ENCODE measurements at places on chromosomes 16 and 17.
A peak's percentile ranks its signal among the peaks of the same experiment; 100 is the strongest.

GRCh38 chr17:75514299-75514918, 928 bp downstream of the CASKIN2 start:
- DNase-seq = no peak
- peaks cover 30% of the 10 kb centered on the region for H3K4me1 ChIP-seq
- peaks cover 5% of the 10 kb centered on the region for H3K27me3 ChIP-seq

- no peaks in the 10 kb centered on the region for H3K36me3 ChIP-seq
- H3K27me3 ChIP-seq = no peaks in the 10 kb centered on the region
- no peak overlapping the region for H3K4me3 ChIP-seq
These were observed 31.0 kb downstream of the NGFR start for GRCh38 chr17:49525831-49526741.

DNA sequence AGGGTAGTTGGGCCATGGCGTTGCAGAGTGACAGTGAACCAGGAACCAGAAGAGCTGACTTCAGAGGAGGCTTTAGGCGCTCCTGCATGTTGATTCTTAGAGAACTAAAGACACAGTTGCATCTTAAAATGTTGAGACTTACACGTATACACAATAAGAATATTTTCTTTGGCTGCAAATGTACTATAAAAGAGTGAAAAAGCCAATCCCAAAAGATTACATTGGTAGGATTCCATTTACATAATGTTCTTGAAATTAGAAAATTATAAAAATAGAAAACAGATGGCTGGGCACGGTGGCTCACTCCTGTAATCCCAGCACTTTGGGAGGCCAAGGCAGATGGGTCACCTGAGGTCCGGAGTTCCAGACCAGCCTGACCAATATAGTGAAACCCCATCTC, 738.8 kb downstream of the WWOX start:
- no peaks in the 10 kb centered on the region for H3K4me1 ChIP-seq
- no peak overlapping the region for H3K27ac ChIP-seq
- H3K4me3 ChIP-seq = no peak overlapping the region
- no peak for DNase-seq
- H3K36me3 ChIP-seq = no peaks in the 10 kb centered on the region

GRCh38 chr16:50301626-50302471, 35.5 kb downstream of the ADCY7 start:
- H3K27me3 ChIP-seq = no peaks in the 10 kb centered on the region
- DNase-seq = no peak
- H3K4me3 ChIP-seq = no peak overlapping the region
- H3K36me3 ChIP-seq = peaks cover 95% of the 10 kb centered on the region
- H3K4me1 ChIP-seq = no peaks in the 10 kb centered on the region

GRCh38 chr17:44872131-44872768, 24.6 kb downstream of the HIGD1B start:
- no peaks in the 10 kb centered on the region for H3K4me1 ChIP-seq
- no peak overlapping the region for H3K27ac ChIP-seq
- no peak overlapping the region for H3K4me3 ChIP-seq
- no peak for DNase-seq

DNA sequence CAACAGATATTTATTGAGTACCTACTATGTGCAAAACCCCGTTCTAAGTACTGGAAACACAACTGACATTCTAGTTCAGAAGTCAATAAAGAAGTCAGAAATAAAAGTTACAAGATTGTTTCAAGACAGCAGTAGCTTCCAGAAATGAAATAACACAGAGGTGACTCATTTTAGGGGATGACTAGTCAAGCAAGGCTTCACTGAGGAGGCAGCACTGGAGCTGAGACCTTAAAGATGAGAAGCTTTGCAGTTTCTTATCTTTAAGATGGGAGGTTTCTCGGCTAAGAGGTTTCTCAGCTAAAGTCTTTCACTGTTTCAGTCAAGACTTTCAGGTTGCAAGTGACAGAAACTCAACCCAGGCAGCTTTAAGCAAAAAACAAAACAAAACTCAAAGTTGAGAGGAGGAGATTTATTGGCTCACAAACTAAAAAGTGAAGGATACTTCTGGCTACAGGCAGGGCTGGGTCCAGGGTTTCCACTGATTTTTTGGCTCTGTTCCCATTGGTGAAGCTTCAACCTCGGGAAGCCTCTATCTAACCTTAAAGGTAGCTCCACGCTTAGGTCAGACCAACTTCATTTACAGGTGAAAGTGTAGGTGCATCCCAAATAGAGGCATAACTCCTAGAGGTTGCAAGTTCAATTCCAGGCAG, 7.4 kb upstream of the MMP2 start:
- H3K27me3 ChIP-seq = no peaks in the 10 kb centered on the region
- H3K36me3 ChIP-seq = no peaks in the 10 kb centered on the region
- no peak for DNase-seq
- H3K4me3 ChIP-seq = no peak overlapping the region
- H3K4me1 ChIP-seq = no peaks in the 10 kb centered on the region
- H3K27ac ChIP-seq = no peak overlapping the region

- H3K27ac ChIP-seq = no peak overlapping the region
- no peak overlapping the region for H3K4me3 ChIP-seq
- no peaks in the 10 kb centered on the region for H3K36me3 ChIP-seq
- H3K27me3 ChIP-seq = no peaks in the 10 kb centered on the region
These were observed 43.6 kb upstream of the CACNG4 start for GRCh38 chr17:66920950-66921349.

DNA sequence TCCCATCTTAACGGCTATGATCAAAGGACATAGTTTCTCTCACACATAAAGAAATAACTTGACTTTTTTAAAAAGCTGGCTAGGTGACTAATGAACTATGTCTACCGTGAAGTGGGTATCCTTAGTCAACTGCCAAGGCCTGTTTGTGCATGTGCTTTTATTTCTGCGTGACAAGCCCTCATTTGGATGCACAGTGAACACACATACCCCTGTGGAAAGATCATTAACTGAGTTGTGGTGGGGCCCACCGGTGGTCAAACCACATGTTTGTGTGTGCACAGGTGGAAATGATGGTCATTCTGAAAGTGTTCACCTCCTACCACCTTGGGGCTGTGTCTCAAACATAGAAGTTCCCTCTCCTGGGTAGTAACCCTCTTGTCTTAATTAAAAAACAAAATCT, 256.1 kb upstream of the SALL1 start:
- DNase-seq = no peak
- H3K4me3 ChIP-seq = no peak overlapping the region
- H3K4me1 ChIP-seq = no peaks in the 10 kb centered on the region
- no peak overlapping the region for H3K27ac ChIP-seq
- H3K36me3 ChIP-seq = no peaks in the 10 kb centered on the region

DNA sequence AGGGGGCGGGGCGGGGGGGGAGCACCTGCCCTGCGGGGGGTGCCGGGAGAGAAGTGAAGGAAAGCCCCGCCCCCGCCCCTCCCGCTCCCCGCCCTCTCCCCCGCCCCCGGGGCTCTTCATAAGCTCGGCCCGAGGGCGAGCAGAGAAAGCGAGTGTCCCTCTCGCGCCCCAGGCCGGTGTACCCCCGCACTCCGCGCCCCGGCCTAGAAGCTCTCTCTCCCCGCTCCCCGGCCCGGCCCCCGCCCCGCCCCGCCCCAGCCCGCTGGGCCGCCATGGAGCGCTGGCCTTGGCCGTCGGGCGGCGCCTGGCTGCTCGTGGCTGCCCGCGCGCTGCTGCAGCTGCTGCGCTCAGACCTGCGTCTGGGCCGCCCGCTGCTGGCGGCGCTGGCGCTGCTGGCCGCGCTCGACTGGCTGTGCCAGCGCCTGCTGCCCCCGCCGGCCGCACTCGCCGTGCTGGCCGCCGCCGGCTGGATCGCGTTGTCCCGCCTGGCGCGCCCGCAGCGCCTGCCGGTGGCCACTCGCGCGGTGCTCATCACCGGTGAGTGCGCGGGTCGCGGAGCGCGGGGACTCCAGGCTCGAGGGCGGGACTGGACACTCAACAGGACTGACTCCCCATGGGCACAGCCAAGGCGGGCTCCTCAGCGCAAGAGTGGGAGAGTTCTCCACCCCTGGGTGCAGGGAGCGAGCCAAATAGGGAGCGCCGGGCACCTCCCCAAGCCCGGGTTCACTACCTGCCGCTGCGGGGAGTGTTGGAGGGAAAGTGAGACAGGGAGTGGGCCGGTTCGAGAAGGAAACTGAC, at the start of gene HSD11B2:
TSS of gene HSD11B2 (plus strand) at position 145 of the 798 bp plus-strand sequence. CDS start at position 273, 128 bp downstream.
- H3K27ac ChIP-seq = no peak within 1 kb of the TSS
- H3K4me3 ChIP-seq = peak within 1 kb of the TSS; percentile 47
- no peaks in the 10 kb centered on the region for H3K36me3 ChIP-seq
- peaks cover 23% of the 10 kb centered on the region for H3K27me3 ChIP-seq
- DNase-seq = no peak

GRCh38 chr16:51523400-51523799, 372.3 kb upstream of the SALL1 start:
- H3K27me3 ChIP-seq = no peaks in the 10 kb centered on the region
- H3K27ac ChIP-seq = no peak overlapping the region
- DNase-seq = no peak

GRCh38 chr17:11598274-11599221, at the start of gene DNAH9:
TSS of gene DNAH9 (plus strand) at chr17:11598470. CDS start at chr17:11598499, 29 bp downstream.
- no peaks in the 10 kb centered on the region for H3K36me3 ChIP-seq
- H3K4me3 ChIP-seq = no peak within 1 kb of the TSS
- no peak within 1 kb of the TSS for H3K27ac ChIP-seq

- no peaks in the 10 kb centered on the region for H3K4me1 ChIP-seq
- H3K27me3 ChIP-seq = no peaks in the 10 kb centered on the region
- H3K36me3 ChIP-seq = no peaks in the 10 kb centered on the region
- no peak for DNase-seq
- H3K27ac ChIP-seq = no peak overlapping the region
These were observed 568.2 kb upstream of the EEF2KMT start for GRCh38 chr16:5665834-5666233.

DNA sequence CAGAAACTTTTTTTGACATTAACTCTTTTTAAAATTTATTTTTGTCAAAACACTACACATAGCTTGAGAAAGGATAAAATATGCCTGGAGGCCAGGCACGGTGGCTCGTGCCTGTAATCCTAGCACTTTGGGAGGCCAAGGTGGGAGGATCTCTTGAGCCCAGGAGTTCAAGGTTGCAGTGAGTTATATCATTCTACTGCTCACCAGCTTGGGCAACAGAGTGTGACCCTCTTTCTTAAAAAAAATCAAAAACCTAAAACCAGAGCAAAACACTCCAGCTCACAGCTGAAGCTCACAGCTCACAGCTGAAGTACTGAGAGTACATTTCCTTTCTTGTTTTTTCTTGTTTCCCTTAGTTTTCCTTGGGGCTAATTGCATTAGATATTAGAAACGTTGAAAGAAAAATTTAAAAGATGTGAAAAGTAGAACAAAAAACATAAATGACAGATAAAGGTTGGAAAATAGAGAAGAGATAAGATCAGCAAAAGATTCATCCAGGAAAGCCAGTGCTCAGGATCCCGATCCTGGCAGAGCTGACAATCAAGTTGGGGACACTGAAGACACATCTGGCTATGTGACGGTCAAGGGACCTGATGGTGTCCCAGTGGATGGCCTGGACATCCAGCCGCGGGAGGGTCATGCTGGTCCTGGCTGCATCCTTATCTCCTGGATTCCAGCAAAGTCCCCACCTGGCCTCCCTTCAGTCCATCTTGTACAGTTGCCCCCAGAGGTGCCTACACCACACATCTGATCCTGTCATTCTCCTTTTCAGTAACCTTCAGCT, 9.8 kb downstream of the CHST6 start:
- H3K4me3 ChIP-seq = no peak overlapping the region
- no peak overlapping the region for H3K27ac ChIP-seq
- H3K36me3 ChIP-seq = no peaks in the 10 kb centered on the region
- no peaks in the 10 kb centered on the region for H3K4me1 ChIP-seq
- DNase-seq = no peak

GRCh38 chr16:11370084-11370931, 25.0 kb downstream of the RMI2 start:
- no peaks in the 10 kb centered on the region for H3K4me1 ChIP-seq
- no peak overlapping the region for H3K27ac ChIP-seq
- H3K4me3 ChIP-seq = no peak overlapping the region
- no peaks in the 10 kb centered on the region for H3K36me3 ChIP-seq
- DNase-seq = no peak
- no peaks in the 10 kb centered on the region for H3K27me3 ChIP-seq

DNA sequence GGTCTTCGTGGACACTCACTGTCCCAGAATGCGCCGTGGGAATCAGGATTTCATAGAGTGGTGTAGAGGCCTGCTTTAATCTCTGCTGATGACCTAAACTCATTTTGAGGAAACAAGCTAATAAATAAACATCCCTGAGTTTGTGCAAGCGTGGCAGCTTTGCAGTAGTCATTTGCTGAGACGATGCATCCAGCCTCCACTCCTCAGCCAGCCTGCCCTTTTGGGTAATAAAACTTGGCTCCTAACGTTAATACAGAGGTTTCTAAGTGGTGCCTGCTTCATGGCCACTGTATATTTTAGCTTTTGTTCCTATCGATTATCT, 1.3 kb downstream of the DGKE start:
- peaks cover 23% of the 10 kb centered on the region for H3K4me1 ChIP-seq
- DNase-seq = no peak
- H3K36me3 ChIP-seq = no peaks in the 10 kb centered on the region

DNA sequence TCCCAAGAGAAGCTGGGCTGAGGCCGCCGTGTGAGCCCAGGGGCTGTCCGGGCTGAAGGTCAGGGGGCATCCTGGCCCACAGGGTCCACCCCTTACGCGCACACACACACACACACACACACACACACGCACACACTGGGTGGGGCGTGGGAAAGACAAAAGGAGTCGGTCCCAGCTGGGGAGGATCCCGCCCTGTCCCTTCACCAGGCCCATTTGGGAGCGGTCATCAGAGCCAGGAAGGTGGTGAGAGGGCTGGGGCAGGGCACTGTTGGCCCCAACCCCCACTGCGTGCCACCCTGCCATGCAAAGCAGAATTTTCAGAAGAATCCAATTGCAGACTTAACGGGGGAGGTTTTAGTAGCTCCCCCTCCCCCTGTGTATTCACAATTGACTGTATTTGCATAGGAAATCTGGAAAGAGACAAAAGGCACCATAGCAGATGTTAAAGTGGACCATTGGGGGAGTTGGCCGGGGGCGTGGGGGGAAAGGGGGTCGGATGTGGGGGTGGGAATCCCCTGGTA, 11.3 kb upstream of the CD300A start:
- H3K4me3 ChIP-seq = no peak overlapping the region
- DNase-seq = no peak
- H3K36me3 ChIP-seq = no peaks in the 10 kb centered on the region
- H3K27ac ChIP-seq = no peak overlapping the region
- peaks cover 32% of the 10 kb centered on the region for H3K4me1 ChIP-seq

DNA sequence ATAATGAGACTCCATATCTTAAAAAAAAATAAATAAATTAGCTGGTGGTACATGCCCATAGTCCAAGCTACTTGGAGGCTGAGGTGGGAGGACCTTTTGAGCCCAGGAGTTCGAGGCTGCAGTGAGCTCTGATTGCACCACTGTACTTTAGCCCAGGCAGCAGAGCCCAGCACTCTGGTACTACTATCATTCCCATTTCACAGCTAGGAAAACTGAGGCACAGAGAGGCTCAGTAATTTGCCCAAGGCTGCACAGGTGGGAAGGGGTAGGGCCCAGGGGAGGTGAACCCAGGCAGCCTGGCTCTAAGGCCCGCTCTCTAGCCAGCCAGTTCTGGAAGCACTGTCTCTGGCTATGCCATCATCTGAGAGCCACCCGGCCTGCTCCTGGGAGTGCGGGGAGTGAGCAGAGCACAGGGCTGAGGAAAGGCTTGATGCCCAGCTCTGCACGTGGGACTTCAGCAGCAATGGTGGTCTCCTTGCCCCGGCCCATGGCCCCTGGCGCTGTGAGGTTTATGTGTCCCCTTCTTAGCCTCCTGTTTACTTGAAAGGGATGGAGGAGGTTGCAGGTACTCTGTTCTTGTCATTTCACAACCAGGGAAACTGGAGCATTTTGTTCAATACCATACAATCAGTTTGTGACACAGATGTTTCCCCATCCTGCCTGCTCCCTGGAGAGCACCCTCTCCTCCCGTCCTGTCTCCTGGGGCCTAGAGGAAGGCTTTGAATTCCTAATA, 222.3 kb downstream of the KATNIP start:
- DNase-seq = no peak
- peaks cover 8% of the 10 kb centered on the region for H3K36me3 ChIP-seq
- H3K27me3 ChIP-seq = no peaks in the 10 kb centered on the region
- H3K27ac ChIP-seq = no peak overlapping the region
- no peak overlapping the region for H3K4me3 ChIP-seq
